IMR-90 (cell line): ENCODE measurements at places on chromosomes 7 and 10. TPM values are rescaled to one million over a fixed set of nuclear protein-coding genes. Genes with fewer than 3 reads are reported as not detected.

Gene CCL24
- not detected in 2 replicates for polyA plus RNA-seq

GRCh38 chr7:98617051-98617959 lies at the start of gene NPTX2:
TSS of gene NPTX2 (plus strand) at chr7:98617285. CDS start at chr7:98617462, 177 bp downstream.
- H3K27ac ChIP-seq: no peak within 1 kb of the TSS
- no peaks in the 10 kb centered on the region for H3K4me1 ChIP-seq
- no peak for DNase-seq
- peaks cover 4% of the 10 kb centered on the region for H3K27me3 ChIP-seq
- H3K4me3 ChIP-seq: no peak within 1 kb of the TSS
- no peaks in the 10 kb centered on the region for H3K36me3 ChIP-seq

DNA sequence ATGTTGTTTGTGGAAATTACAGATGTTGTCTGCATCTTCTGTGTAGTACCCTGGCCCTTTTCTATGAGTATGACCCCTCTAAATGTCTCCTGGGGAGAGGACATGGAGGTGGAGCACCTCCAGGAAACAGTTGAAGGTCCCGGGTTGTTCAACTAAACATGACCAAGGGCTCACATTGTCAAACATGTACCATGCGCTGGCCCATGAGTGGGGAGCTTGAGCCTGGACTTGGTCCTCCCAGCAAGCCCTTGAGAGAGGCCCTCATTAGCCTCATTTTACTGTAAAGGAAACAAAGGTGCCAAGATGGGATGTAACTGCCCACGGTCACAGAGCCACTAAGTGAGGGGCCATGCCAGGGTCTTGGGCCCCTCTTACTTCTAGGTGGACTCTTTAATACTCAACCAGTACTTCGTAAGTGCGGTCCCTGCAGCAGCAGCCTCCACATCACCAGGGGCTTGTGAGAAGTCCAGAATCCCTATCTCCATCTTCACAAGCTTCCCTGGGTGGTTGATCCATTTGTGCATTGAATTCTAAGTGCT lies 31.2 kb downstream of the C10orf71 start:
- DNase-seq: no peak
- H3K27ac ChIP-seq: no peak overlapping the region
- no peak overlapping the region for H3K4me3 ChIP-seq
- H3K27me3 ChIP-seq: peaks cover 10% of the 10 kb centered on the region
- H3K4me1 ChIP-seq: no peaks in the 10 kb centered on the region

Gene NKX2-3
- polyA plus RNA-seq: not detected in 2 replicates
